ENCODE measurements at places on chromosomes 6 and 20. TPM values are rescaled to one million over a fixed set of nuclear protein-coding genes. Genes with fewer than 3 reads are reported as not detected.

GRCh38 chr20:3237958-3238615, 903 bp downstream of the SLC4A11 start:
- no peak for DNase-seq

GRCh38 chr6:29764422-29765196, 41.4 kb downstream of the HLA-F start:
- DNase-seq: peak; percentile 20

GRCh38 chr20:64244870-64245603, 10.5 kb upstream of the PCMTD2 start:
- no peak for DNase-seq

- DNase-seq: no peak
Measured at GRCh38 chr20:48025051-48025515, 239.8 kb upstream of the SULF2 start.

- DNase-seq: no peak
Measured at GRCh38 chr20:56414842-56415765, 3.0 kb downstream of the CASS4 start.

GRCh38 chr6:25954756-25955155, 7.8 kb upstream of the TRIM38 start:
- DNase-seq: no peak

TMEM74B gene
- 3.4 TPM for total RNA-seq

PAK5 gene
- total RNA-seq: not detected

ABHD16B gene
- not detected for total RNA-seq

MCM3 gene
- total RNA-seq: 60.8 TPM

SLPI gene
- 1.9 TPM for total RNA-seq

DSE gene
- total RNA-seq: 13.0 TPM
